ENCODE measurements at places on chromosomes 1 and 21.

DNA sequence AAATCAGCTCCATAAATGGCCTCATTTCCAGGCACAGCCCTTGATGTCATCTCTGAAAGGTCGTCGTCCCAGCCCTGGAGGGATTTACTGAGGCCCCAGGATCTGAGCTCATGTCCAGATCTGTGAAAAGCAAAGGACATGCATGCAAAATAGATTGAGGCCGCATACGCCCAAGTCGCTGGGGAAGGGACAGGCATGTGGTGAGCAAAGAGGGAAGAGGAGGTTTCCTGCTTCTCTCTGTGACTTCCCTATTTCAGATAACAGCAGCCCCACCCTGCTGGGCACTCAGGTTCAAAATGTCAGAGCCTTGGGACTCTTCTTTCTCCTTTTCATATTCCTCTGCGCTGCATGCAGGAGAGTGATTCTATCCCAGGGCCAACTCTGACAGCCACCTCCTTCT, 197.2 kb downstream of the ADSS2 start:
- DNase-seq = no peak

- no peak for DNase-seq
Measured at GRCh38 chr1:2336499-2336898, 54.9 kb downstream of the MORN1 start.

DNA sequence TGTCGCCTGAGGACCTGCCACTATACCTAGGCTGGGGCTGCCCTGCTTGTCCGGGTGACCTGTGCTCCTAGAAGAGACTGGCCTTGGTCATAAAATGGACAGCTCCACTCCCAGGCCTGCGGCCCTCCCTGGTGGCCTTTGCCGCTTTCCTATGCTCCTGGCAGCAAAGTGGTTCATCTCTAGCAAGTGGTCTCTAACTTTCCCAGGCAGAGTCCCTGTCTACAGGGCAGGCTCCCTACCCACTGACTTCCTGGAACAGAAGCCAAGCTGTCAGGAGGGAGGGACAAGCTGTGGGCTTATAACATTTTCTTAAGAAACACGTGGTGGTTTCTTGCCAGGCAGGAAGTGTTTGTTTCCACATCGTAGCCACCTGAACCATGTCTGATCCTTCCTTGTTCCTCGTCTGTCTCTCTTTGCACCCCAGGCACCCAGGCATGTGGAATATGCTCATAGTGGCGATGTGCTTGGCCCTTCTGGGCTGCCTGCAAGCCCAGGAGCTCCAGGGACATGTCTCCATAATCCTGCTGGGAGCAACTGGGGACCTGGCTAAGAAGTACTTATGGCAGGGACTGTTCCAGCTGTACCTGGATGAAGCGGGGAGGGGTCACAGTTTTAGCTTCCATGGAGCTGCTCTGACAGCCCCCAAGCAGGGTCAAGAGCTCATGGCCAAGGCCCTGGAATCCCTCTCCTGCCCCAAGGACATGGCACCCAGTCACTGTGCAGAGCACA, 10.1 kb downstream of the H6PD start:
- no peak for DNase-seq

- no peak for DNase-seq
Measured at GRCh38 chr1:109814993-109815786, 51.5 kb upstream of the EPS8L3 start.

- no peak for DNase-seq
Measured at GRCh38 chr1:51952638-51953037, 37.9 kb downstream of the RAB3B start.

DNA sequence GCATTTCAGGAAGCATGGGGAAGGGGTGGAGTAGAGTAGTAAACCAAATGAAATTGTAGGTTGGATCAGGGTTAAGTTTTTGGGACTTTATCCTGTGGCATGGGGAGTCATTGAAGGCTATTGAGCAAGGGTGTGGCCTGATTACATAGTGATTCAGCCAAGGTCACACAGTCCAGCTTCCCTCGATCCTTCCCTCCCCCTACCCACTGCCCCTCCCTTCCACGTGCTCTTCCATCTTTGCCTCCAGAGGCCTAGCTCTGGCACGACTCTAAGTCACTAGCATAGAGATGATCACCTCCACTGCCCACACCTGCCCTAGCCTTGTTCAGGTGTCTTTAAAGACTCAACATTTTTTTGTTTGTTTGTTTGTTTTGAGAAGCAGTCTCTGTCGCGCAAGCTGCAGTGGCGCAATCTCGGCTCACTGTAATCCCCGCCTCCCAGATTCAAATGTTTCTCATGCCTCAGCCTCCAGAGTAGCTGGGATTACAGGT, 37.2 kb upstream of the SLC9A1 start:
- no peak for DNase-seq

DNA sequence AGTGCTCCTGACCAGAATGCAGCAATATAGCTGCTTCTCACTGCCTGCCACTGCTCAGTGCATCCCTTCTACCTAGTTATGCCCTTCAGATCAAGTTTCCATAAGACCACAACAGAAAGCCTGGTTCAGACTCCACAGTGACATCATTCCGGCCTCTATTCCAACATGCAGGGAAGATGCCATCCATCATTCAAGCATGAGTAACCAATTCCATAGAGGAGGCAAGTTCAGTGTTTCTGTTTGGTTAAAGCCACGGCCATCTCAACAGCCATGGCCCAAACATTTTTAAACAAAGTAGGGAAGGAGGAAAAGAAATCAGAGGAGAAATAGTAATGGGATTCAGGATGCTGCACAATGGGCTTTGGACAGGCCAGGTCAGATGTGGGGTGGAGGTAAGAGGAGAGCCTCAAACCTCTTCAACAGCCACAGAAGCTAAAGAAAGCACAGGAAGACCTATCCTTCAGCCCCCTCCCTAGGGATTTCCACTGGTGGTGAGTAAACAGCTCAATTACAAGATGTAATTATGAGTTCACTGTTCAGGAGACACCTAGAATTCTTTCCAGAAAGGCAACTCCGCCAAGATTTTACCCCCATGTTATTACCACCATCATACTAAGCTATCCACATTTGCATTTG, 484.9 kb downstream of the SETD4 start:
- DNase-seq = no peak

DNA sequence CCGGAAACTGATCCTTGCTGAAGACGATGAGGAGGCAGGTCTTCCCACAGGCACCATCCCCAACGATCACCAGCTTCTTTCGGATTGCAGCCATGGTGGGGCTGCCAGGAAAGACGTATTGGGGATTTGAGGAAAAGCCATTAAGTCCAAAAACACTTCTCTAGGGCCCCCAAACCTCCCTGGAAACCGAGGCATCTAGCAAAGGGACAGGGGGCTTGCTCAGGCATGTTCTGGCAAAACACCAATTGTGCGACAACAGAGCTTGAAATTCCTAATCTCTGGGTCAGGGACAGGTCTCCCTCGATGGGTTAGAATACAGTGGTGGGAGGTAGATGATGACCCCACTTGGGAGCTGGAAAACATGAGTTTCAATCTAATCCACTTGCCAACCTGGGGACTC, 3.2 kb downstream of the RHOC start:
- DNase-seq = no peak

- no peak for DNase-seq
Measured at GRCh38 chr1:91763252-91763651, 122.7 kb downstream of the TGFBR3 start.

GRCh38 chr1:25073640-25074270, 143.7 kb upstream of the RUNX3 start:
- no peak for DNase-seq

DNA sequence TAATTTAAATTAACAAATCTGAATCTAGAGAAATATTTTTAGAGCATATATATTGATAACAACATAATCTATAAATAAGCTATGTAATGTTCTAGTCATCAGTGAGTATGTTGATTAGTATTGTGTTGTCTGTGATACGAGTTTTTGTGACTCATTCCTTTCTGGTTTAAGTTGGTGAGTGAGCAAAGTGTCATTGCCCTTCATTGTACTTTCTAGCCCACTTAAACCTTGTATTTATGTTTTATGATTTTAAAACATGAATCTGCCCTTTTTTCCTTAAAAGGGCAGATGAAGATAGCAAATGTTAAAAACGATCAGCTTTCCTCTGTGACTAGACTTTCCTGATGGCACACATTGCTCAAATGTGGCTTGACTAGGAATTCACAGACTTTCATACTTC, 38.5 kb downstream of the MACO1 start:
- DNase-seq = no peak

DNA sequence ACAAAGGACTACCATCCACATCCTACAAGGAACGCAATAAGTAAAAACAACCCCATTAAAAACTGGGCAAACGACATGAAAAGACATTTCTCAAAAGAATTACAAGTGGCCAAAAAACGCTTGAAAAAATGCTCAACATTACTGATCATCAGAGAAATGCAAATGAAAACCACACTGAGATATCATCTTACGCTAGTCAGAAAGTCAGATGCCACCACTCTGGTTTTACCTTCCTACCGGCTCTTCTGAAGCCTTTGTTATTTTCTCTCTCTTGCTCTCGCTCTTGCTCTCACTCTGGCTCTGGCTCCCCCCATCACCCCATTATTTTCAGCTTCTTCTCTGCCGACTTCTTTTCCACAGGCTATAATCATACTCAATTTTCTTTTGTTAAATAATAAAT, 38.8 kb downstream of the VPS45 start:
- DNase-seq = no peak

- DNase-seq = no peak
Measured at GRCh38 chr1:40036574-40036973, 4.0 kb upstream of the CAP1 start.

DNA sequence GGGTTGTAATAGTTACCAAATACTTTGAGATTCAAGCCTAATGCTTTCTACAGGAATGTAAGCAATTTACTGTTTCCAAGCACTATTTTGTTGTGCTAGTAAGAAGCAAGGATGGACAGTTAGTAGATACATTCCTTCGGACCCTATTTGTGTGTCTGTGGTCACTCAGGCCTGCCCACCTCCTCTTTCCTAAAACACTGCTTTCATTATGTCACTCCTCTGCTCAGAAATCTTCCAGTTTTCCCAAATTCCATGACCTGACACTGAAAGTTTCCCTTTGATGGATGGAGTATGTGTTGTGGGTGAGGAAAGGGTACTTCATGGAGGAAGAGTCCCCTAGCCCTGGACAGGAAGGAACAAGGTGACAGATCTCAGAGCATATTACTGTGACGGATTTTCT, 141.1 kb downstream of the DISP1 start:
- DNase-seq = no peak

DNA sequence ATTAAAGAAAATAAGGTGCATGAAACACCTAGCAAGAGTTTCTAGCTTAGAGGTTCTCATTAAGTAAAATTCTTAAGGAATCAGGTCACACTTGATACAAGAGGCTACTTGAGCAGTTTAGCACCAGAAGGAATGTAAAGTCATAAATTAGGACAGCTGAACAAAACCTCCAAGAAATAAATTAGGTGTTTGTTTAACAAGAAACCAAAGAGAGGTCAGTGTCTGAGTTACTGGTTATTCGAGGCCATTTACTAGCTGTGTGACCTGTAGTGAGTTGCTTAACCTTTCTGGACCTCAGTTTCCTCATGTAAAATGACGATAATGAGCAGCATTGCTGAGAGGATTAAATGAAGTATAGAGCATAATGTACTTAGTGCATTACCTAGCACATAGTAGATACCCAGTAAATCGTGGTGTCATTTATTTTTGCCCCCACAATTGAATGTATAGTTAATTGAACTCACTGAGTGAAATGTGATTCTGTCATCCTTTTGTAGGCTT, 908 bp upstream of the ELK4 start:
- DNase-seq = no peak

DNA sequence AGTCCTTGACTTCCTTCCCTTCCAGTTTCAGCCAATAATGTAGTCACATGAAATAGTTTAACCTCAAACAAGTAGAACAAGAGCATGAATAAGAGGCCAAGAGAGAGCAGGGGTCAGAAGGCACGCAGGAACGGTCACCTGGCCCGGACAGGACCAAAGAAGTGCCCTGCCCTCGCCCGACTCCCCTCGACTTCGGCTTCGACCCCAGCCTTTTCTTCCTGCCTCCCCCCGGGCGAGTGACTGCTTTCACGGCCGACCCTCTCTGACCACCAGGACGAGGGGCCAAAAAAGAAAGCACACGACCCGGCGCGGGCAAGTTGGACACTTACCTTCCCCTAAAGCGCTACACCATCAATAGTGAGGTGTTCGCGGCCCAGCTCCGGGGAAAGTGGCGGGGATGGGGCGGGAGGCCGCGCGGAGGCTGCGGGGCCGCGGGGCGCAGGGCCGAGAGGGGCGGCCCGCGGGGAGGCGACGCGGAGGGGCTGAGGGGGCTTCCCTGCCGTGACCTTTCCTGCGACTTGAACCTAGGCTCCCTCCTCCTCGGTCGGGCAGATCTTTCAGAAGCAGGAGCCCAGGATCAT, 519 bp downstream of the RERE start:
- no peak for DNase-seq

DNA sequence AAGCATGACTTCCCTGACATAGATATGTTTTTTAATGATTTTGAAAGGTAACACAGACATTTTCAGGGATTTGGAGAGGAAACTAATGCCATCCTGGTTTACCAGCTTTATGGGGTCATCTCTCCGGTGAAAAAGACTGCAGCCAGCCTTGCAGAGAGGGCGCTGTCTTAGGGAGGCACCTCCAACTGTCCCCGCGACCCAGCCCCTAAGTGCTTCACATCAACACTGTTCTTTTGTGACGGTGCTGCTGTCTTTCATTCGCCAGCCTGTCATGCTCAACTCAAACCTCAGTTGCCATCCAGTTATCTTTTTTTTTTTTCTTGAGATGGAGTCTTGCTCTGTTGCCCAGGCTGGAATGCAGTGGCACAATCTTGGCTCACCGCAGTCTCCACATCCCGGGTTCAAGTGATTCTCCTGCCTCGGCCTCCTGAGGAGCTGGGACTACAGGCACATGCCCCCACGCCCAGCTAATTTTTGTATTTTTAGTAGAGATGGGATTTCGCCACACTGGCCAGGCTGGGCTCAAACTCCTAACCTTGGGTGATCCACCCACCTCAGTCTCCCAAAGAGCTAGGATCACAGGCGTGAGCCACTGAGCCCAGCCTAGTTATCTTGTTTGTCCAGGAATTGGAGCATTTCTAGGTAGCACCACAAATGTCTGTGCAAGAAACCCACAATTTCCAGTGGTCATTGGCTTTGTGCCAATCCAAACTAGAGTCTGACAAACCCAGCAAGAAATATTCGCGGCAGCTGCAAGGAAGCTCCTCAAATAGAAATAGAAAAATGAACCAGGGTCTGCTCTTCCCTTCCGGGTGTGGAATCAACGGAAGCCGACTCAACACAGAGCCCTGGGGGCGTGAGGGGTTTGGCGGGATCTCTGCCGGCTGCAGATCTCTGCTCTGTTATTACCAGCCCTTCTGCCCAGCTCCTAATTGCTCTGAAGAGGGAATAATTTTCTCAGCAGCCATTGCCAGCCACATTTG, 24.2 kb downstream of the PDE9A start:
- DNase-seq = no peak

GRCh38 chr1:234265321-234265720, 107.9 kb upstream of the COA6 start:
- DNase-seq = no peak

DNA sequence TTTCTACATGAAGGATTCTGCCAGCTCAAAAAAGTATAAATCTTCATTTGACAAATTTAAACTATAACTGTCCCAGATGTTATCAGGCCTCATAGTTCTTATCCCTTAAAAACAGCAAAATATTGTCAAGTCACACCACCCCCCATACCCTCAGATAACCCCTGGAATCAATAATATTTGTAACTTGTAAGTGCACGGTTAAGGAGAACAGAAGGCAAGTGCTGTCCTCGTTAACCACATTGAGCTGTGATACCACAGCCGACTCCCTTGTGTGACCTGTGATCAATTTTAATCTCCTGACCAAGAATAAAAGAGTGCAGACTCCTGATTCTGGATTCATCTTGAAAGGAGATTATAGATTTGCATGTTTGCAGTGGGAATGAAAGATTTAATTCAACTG, 310.7 kb downstream of the DPYD start:
- DNase-seq = no peak

GRCh38 chr1:8951231-8951630, 5.6 kb downstream of the CA6 start:
- no peak for DNase-seq

All from NCI-H510A (cell line).